CD8-positive, alpha-beta memory T cell (primary cell): ENCODE measurements at places on chromosomes 5 and 9. TPM values are rescaled to one million over a fixed set of nuclear protein-coding genes. Genes with fewer than 3 reads are reported as not detected.

Gene WDR38
- total RNA-seq: not detected

DNA sequence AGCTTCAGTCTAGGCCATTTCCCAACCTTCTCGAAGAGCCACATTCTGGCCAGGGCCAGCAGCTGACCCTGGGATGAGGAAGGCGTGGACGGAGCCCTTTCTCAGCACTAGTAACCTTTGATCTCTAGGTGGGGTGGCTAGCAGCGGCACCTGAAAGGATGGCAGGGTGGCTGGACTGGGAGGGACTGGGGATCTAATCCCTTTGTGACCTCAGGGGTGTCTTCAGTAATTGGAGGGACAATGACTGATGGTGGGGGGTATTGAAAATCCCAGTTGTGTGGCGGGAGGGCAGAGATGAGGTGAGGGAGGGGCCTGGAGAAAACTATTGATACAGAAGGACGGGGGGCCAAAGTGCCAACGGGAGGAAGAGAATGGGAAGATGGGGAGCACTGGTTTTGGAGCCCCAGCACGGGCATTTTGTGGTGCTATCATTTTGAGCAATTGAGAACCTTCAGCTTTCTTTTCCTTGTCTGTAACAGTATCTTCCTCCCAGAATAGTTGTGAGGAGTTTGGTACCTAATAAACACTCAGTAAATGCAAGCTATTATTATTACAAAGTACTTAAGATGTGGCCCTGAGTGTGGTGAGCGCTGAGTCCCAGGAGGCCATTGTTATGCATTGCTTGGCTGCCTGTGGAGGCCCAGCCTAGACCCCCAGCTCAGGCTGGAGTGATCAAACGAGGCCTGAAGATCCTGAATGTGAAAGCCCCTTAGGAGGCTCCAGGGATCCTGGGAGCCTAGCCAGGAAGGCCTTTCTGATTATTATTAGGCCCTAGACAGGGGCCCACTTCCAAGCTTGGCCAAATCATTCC, 37.3 kb upstream of the UBE2D2 start:
- no peak for DNase-seq

- DNase-seq: no peak
These were observed 1440.8 kb upstream of the ACO1 start for GRCh38 chr9:30943446-30944224.

DNA sequence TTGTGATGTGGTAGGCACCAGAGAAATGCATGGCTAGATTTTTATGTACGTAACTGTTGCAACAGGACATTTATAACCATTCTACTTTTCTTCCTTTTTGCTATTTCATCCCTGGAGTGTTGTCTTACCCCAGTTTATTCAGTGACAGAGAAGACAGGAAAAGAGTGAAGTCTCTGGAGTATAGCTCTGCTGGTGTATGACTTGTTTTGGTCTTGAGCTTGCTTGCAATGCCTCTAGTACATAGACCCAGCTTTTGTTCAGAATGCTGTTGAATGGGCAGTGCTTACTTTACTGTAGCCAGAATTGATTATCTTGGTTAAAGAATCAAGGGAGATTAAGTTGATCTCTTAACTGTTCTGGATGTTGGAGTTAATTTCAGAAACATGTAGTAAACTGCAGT, 94.3 kb downstream of the PBX3 start:
- DNase-seq: no peak

GRCh38 chr5:82721087-82721410, 356.1 kb downstream of the TMEM167A start:
- no peak for DNase-seq

DNA sequence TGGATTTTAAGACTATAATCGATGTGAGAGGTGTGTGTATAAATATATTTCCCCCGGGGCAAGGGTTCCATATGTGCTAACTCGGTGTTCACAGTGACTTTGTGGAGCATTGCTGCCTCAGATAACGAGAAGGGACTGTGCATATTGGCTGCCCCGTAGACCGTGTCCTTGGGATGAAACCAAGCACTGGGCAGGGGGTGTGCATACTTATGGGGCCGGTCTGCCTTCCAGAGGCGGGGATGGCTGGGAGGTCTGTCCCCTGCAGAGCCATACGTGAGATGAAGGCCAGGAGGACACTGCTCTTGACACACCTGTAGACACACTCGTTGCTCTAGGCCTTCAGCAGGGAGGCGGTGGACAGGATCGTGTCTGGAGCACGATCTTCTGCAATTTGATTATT, 56.0 kb upstream of the ZNF354A start:
- no peak for DNase-seq

DNA sequence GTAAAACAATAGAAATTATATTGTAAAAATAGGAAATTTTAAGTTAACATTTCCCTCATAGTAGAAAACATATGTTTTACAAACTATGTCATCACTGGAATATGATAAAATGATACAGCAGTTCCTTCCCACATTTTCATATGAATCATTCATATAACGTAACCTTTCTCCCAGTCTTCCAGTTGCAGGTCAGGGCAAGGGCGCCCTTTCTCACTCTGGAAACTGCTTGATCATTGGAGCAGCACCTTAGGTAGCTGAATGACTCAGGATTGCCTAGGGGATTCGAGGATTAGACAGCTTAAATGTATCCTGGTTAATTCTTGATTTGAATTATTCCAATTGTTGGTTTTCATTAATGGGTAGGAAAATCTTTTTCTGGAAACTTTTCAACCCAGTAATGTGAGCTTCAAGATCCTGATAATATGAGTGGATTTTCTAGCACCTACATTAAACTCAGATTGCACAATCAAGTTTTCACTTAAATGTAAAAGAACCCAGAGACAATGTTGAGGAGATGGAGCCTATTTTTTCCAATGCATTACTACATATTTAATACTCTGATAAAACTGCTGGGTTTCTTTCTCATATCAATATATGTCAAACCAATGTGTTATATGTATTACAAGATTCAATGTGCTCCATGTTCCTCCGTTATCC, 32.6 kb upstream of the ANXA1 start:
- no peak for DNase-seq

DNA sequence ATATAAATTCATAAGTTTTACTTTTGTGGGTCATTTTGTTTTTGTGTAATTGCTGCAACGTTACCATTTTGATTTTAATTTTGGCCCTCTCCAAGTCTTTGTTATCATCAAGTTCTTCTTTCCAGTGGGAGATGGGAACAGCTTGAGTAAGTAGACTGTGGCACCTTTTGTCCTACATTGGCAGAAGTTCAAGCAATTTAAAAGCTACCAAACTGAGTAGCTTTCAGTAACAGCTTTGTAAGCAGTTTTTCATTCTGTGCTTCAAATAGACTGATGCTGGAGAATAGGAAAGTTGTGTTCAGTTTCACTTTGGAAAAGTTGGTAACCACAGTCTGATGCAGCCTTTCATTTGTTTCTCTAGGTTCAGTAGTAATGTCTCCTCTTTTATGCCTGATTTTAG, 47.8 kb upstream of the TMED7 start:
- DNase-seq: no peak

- no peak for DNase-seq
These were observed 28.1 kb upstream of the SYNPO start for GRCh38 chr5:150612405-150612804.
